ENCODE measurements at places on chromosomes 4 and X.

- DNase-seq, result no peak
Measured at GRCh38 chr4:182640932-182641331, 276.3 kb downstream of the DCTD start.

DNA sequence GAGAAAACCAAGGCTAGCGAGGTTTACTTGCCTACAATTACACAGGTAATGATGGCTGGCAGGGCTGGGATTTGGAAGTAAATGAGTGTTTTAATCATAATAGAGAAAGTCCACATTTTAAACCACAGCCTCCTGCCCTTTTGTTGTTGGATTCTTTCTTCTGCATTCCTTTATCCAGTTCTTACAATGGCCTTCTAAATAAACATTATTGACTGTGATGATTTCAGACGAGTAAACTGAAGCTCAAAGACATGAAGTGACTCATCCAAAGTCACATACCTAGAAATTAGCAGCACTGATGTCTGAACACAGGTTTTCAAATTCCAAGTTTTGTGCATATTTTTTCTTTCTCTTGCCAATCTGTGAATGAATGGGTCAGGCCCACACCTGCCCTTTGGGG lies 51.2 kb upstream of the C1QTNF7 start:
- peak; percentile 18 for DNase-seq

DNA sequence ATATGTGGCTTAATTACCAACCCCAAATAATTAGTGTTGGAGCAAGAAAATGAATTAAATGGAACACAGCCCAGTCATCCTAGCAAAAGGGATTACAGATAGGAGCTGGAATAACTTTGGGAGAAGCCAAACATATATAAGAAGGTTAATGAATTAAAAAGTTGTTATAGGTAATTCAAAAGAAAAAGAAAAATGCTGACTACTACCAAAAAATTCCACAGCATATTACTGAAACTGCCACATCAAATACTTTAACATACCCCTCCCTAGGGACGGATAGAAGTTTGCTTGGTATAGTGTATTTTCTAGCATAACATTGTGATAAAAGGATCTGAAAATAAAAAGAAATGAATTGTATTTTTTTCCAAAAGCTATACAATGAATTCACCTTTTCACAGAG lies 99.5 kb downstream of the ENOX2 start:
- DNase-seq, result no peak

GRCh38 chrX:138349351-138349750 lies 362.2 kb downstream of the FGF13 start:
- DNase-seq, result no peak

- no peak for DNase-seq
Measured at GRCh38 chr4:47073647-47074046, 42.3 kb downstream of the GABRB1 start.

DNA sequence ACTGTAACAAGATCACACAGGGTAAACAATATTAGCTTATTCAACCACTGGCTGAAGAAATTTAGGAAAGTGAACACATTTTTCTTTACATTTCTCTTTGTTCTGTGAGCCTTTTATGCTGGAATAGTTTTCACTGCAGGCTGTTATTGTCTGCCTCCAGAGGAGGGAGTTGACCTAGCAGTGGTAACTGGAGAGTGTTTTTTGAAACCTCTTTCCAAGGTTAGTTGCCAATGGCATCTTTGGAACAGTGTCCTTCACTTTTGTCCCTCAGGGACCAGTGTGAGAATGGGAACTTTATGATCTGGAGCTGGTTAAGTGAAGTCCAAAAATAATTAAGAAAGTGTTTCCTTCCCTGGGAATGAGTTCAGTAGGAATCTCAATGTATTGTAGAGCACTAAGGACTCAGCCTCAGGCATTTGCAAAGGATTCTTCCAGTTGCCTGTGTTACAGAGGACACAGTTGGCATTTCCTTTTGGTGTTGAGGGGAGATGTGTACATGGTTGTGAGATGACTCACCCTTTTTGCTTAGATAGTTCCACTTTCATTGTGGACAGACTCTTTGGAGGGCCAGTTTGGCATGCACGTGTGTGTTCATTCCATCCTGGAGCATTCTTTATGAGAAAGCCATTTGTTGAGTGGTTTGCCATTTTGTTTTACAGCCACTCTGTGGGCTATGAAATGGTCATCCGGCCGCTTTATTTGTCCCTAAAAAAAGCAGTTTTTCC lies 61.3 kb downstream of the AR start:
- peak; percentile 92 for DNase-seq

DNA sequence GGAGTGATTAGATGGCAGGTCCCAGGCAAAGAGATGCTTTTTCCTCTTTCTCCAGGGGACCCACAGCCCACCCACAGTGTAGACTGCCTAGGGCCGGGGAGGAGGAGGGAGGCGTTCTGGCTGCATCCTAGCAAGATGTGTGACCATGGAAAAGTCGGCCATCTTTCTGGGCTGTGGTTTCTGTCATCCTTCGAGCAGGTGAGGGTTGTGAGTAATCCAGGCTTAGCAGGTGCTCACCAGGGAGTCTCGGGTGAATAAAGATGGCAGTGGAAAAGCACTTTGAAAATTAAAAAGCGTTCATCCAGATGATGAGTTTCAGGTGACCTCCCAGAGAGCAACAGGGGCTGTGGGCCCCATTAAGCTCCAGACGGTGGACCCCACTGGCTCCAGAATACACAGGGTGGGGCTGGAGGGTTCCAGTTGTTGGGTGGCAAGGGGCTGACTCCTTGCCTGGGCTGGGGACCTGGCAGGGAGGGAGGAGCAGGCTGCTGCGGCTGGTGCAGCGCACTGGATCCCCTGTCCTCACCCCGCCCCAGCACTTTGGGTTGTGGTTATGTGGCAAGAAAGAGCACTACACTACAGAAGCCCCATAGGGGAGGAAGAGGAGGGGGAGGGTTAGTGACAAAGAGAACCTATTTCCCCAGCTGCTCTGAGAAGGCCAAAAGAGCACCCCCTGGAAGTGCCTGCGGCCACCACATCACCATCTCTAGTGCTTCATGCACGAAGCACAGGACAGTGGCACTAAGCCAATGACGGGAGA lies 23.7 kb downstream of the ELF4 start:
- no peak for DNase-seq

- DNase-seq, result peak; percentile 13
Measured at GRCh38 chr4:180106997-180107396, 2136.2 kb upstream of the TENM3 start.

DNA sequence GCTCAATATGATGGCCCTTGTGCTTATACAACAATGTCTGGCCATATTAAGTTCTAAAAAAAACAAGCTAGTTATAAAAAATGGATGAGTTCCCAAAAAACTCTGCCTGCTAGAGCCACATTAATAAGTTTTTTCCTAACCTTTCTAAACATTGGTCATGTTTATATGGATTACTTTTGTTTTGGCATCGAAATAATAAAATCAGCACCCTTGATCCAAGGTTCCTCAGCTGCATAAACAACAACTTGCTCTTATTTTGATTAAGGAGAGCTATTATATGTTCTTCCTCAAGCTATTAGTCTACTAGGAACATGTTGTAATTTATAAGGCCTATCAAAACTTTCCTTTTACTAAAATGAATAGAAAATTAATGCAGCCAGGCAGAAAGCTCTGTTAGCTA lies 48.4 kb downstream of the UNC5C start:
- no peak for DNase-seq

DNA sequence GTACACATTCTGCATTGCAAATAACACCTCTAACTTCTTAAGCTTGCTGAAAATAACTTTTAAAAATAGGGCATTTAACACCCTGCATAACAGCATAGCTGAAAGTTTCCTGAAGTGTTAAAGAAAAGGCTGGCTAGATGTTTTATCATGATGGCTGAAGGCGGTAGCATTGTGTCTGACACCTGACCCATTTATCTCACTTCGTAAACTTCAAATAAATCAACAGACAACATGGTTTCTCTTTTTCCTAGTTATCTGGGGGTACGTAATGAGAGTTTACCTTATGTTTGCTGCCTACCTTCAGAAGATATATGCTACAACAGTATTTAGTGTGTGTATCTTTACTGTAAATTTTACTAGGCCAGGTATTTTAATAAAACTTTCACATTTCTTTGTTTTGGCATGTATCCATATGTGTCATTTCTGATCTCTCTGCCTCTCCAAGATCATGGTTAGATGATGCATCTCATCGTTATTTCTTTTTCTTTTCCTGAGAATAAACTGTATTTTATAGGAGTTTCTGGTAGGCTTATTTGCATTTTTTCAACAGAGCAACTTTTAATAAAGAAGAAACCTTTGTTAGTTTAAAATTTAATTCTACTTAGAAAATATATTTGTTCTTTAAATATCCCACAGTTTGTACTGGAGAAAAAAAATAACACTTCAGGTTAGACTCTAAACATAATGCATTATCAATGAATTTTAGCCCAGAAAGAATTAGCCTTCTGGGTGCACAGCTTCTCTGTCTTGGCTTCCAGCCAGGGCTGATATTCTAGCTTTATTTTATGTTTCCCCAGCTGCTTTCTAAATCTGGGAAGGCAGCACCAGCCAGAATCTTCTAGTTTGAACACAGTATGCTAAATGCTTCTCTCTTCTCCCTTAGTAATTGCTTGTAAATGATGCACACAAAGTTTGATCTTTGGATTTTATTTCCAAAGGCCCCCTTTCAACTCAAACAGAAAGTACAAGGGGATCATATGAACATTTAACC lies 2.9 kb downstream of the NDST4 start:
- DNase-seq, result peak; percentile 21

GRCh38 chrX:123339221-123339905 lies 155.3 kb downstream of the GRIA3 start:
- peak; percentile 28 for DNase-seq

- no peak for DNase-seq
Measured at GRCh38 chrX:12153741-12154140, 15.5 kb downstream of the FRMPD4 start.

DNA sequence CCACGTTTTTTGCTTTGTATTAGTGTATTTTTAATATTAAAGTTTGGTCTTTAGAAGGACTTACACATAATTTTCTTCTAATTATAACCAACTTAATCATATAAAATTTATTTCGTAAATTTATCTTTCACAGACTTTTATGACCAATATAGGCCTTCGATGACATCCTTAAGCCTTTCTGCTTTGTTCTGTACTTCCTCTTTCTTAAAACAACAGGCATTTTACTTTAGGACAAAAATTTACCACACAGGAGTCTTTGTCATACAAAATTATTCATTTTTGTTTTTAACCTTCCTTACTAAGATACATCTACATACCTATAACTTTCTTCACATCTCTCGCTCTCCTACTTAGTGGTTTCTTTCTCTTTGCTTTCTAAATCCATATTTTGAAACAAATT lies 56.3 kb downstream of the RGS12 start:
- no peak for DNase-seq

DNA sequence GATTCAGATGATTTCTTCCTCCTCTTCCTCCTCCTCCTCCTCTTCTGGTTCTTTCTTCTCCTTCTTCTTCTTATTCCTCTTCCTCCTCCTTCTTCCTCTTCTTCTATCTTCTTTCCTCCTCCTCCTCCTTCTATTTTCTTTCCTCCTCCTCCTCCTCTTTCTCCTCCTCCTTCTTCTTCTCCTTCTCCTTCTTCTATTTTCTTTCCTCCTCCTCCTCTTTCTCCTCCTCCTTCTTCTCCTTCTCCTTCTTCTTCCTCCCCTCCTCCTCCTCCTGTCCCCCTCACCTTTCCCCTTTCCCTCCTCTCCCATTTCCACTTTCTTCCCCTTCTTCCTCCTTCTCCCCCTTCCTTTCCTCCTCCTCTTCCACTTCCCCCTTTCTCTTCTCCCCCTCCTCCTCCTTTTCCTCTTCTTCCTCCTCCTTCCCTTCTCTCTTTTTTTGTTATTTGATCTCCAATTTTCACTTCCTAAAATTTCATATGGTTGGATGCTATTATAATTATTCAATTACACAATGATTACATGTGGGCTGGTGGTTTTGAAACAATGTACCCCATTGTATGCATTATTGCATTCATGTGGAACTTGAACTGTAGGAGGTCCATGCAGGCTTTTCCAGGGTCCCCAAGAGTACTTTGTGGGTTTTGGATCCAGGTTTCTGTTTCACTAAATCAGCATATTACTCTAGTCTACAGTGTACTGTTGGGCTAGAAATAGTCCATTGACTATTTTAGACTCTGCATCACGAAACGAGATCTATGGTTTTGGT lies 68.1 kb downstream of the SORBS2 start:
- DNase-seq, result no peak

GRCh38 chrX:21711129-21711847 lies 46.6 kb downstream of the SMPX start:
- DNase-seq, result no peak

- peak; percentile 78 for DNase-seq
Measured at GRCh38 chr4:183355405-183355804, 33.2 kb upstream of the CLDN24 start.

DNA sequence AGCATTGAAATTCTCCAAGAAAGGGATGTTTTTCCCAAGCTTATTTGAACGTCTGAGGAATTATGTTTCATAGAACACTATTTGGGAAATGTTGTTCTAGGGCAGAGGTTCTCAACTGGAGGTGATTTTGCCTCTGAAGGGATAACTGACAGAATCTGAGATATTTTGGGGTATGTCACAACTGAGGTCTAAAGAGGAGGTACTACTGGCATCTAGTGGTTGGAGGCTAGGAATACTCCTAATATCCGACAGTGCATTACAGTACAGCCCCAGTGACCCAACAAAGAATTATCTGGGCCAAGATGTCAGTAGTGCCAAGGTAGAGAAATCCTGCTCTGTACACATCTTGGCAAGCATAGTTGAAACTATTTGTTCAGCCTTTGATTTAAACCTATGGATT lies 6.4 kb downstream of the HSPA4L start:
- DNase-seq, result peak; percentile 8

GRCh38 chr4:150316332-150317205 lies 238.3 kb downstream of the DCLK2 start:
- no peak for DNase-seq

DNA sequence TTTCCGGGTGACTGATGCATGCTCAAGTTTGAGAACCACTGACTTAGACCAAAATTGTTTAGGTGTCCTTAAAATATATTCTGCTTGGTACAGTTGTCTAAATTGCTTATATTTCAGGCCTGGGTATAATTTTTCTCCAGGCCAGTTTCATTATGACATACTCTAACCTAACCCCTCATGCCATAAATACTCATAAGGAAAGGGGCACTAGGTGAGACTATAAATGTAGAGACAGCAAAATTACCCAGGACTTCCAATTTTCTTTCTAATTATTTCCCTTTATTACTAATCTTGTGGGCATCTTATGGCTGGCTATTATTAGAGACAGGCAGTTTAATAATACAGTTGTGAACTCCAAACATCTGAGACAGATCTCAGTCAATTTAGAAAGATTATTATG lies 150.2 kb downstream of the RRAGB start:
- DNase-seq, result no peak

- peak; percentile 32 for DNase-seq
Measured at GRCh38 chr4:160514126-160514525, 1411.2 kb downstream of the RAPGEF2 start.

DNA sequence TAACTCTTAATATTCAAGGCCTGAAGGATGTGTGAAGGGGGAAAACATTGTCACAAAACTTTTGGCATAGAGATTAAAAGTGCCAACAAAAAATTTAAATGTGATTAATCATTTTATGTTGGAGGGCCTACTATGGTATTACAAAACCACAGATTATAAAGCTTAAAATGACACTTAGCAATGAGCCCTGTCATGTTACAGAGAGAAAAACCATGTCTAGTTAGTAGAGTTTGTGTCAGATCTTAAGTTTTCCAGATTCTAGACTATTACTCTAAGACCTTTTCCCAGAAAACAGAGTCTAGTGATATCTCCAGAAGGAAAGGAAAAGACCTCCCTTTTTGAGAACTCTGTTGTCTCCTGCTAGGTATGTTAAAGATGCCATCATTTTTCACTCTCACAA lies 239.1 kb upstream of the DKK2 start:
- DNase-seq, result no peak

Data from HT1080 (cell line).